Right forelimb (tissue), 1 donor: ENCODE measurements at places on chromosomes 7 and 10.

DNA sequence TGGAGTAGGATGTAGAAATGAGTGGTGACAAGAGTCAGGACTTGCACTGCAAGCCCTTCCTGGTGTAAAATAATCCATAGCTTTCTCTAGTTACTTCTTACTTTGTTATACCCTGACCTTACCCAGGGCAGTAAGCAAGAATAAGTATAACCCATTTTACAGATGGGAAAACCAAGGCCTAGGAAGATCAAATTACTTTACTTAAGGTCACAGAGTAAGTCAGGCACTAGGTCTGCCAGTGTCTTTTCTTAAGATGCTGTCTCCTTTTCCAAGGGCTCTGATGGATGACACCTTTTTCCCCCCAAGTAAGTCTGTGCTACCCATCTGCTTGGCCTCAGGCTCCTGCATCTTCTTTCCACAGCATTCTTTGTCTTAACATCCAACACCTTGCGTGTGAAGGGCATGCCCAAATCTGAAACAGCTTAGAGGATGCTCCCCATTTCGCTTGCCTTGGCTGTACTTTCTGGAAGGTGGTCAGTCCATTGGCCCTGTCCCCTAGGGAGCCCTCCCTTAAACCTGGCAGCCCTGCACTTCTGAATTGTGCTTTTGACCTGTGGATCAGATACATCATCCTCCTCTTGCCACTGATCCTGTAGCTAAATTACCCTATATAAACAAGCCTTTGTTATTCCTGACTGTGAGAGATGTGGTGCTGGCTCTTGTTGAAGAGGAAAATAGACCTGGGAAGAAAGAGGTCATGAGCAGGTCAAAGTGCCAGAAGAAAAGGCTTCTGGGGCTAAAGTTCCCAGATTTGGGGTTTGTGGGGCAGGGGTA lies 168.6 kb downstream of the LRMDA start:
- no peak for DNase-seq

DNA sequence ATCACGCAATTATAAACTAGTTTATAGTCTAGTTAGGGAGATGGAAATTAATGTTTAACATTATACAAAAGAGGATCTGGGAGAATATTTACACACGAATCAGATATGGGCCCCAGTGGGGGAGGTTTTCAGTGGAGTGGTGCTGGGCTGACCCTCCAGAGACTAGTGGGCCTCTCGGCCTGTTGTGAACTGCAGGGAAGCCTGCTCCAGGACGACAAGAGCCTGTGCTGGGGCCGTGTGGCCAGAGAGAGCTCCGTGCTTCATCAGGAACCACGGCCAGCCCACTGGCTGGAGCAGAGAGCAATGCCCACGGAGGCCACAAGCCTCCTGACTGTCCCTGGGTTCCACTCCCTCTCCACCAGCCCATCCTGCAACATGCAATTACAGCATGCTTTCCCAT lies 11.3 kb upstream of the ESYT2 start:
- DNase-seq: no peak

DNA sequence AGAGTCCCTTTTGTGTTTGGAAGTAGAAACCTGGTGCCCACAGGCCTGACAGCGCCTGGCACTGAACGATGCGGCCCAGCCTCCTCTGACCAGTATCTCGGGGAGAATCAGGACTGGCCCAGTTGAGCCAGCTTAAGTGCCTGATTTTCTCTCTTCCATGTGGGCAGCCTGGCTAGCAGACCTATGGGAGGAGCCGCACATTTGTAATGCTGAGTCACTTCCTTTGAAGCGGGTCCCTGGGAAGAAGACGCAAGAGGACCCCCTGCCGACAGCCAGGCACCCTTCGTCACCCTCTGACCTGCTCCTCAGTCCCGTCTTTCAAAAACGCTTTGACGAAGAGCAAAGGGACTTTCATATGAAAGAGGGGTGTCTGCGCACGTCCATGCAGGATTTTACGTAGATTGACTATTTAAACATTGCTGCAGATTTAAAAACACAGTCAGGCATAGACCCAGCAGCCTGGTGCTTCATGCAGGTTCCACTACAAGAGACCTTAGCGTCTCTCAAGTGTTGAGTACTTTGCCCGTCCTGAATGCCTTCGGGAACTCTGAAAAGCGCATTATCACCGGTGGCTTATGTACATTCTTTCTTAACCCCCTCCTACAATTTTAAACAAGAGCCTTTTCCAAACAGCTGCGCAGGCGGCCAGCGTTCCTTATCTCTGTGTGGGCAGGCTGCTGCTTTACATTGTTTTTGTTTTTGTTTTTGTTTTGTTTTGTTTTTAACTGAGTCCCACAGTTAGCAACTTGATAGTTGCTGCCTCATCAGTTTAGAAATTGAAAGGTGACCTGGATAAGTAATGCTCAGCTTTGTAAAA lies 36.5 kb upstream of the AP5Z1 start:
- no peak for DNase-seq

- DNase-seq: no peak
These were observed 31.9 kb downstream of the DLD start for GRCh38 chr7:107922886-107923285.

DNA sequence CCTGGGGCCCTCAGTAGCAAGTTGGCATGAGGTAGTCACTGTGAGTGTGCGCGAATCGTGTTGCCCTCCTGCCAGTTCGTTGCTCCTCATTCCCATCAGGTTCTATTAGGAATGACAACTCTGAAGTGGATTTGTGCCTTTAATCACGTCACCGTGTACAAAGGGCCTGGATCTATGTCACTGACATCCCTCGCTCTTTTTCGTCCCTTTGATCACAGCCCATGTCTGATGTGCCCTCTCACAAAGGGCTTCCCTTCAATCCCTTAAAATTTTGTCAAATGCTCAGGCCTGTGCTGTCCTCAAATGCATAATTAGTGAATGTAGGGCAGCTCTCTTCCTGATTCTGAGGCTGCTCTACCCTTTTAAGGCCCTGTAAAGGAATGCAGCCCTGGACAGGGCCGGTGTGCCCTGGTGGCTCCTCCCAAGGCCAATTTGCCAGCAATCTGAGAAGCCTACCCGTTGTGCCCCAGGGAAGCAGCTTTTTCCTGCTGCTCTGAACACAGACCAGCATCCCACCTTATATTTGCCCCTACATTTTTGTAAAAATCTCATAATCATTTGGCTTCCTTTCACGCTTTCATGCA lies 93.6 kb downstream of the TMEM178B start:
- DNase-seq: peak; percentile 19

DNA sequence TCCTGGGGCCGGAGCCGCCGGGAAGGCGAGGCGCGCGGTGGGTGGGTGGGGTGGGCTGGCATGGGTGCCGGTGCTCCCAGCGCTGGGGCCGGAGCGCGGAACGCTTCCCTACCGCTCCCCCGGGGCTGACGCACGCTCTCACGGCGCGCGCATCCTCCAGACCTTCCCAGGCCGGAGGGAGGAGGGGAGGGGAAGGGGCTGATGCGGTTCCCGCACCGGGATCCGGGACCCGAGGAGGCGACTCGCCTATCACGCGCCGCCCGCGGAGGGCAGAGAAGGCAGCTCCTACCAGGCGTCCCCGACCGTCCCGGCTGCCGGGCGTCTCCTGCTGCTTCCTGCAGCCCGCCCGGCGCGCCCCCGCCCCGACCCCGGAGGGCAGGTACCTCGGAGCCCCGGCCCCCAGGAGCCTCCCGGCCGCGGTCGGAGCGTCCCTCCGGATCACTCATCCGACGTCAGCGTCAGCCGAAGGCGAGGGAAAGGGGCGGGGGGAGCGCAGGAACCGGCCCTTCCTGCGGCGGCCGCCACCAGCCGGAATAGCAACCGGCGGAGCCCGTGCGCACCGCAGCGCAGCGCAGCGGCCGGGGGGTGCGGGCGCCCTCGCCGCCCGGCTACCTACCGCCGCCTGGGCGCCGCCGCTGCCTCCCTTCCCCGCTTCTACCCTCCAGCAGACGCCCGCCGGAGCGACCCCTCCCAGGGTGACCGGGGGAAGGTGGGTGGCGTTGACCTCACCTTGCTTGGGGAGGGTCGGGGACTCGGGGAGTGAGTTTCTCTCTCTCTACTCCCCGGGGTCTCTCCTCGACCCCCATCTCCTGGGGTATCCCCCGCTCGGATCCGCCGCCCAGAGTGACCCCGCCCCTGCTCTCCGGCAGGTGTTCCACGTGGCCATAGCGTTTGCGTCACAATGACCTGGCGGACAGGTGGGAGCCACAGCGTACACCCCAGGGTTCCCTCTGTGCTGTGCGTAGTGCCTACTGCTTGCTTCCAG lies at the start of gene ICA1:
ICA1 (minus strand) TSS at position 457 of the 985 bp plus-strand sequence. CDS start 26,241 bp downstream, outside the sequence.
- peak; percentile 67 for DNase-seq

GRCh38 chr10:52951824-52952223 lies 179.2 kb upstream of the MBL2 start:
- DNase-seq: no peak

DNA sequence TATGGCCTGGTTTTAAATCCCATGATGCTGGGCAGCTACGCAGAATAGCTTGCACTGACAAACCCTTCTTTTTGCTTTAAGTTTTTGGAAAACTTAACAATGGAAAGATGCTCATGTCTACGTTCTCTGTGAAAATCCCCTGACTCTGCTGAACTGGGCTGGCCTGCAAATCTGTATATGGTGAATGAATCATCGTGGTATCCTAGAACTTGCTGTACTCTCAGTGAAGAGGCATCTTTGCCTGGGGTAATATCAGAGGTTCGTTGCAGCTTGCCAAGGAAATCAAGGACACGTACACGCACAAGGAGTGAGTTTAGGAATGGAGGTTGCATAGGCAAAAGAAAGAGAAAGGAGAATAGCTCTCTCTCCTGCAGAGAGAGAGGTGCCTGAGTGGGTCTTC lies 382.0 kb upstream of the ADARB2 start:
- no peak for DNase-seq

- DNase-seq: no peak
These were observed 45.1 kb upstream of the PPP2R2D start for GRCh38 chr10:131855461-131856401.

GRCh38 chr7:15612205-15612604 lies 50.4 kb upstream of the AGMO start:
- no peak for DNase-seq
